ENCODE measurements at places on chromosomes 16 and 17.
A peak's percentile ranks its signal among the peaks of the same experiment; 100 is the strongest.

GRCh38 chr16:86609115-86609514 lies 30.8 kb downstream of the FOXL1 start:
- peak; percentile 16 for DNase-seq

DNA sequence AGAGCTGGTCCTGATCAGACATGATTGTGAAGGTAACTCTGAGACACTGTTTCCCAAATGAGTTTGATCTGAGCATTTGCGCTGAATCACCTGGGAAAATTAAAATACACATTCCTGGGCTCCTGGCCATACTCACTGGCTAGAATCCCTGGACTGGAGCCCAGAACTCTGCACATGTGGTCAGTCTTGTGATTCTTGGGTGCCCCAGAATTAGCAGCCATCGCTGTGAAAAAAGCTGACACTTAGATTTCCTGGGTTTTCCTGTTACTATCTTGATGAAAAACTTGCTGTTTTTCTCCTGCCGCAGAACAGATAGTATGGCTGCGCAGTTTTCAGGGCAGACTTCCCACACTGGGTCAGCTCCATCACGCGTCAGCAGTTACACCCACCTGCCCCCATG lies 24.6 kb downstream of the NECAB2 start:
- no peak for DNase-seq

- no peak for DNase-seq
Measured at GRCh38 chr17:62051053-62051452, 14.0 kb downstream of the MED13 start.

- DNase-seq = peak; percentile 15
Measured at GRCh38 chr16:49055824-49056545, 225.7 kb downstream of the CBLN1 start.

GRCh38 chr17:77884019-77884418 lies 74.5 kb upstream of the TNRC6C start:
- peak; percentile 97 for DNase-seq

DNA sequence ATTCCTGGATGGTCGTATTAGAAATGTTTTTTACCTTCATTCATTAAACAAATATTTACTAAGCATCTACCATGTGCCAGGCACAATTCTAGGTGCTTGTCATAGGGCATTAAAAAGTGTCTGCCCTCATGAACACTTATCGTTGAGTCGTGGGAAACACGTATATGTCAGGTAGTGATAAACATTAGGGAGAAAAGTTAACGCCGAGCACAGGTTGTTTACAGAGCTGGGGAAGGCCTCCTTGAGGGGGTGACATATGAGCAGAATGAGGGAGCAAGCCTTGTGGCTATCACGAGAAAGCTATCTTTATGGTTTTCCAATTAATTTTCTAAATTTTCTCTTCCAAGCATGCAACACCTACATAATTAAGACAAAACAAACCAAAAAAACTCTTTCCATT lies 985 bp upstream of the ZNF213 start:
- no peak for DNase-seq

All from G401 (cell line).